ENCODE measurements at places on chromosomes 6 and 20. TPM values are rescaled to one million over a fixed set of nuclear protein-coding genes. Genes with fewer than 3 reads are reported as not detected.

DNA sequence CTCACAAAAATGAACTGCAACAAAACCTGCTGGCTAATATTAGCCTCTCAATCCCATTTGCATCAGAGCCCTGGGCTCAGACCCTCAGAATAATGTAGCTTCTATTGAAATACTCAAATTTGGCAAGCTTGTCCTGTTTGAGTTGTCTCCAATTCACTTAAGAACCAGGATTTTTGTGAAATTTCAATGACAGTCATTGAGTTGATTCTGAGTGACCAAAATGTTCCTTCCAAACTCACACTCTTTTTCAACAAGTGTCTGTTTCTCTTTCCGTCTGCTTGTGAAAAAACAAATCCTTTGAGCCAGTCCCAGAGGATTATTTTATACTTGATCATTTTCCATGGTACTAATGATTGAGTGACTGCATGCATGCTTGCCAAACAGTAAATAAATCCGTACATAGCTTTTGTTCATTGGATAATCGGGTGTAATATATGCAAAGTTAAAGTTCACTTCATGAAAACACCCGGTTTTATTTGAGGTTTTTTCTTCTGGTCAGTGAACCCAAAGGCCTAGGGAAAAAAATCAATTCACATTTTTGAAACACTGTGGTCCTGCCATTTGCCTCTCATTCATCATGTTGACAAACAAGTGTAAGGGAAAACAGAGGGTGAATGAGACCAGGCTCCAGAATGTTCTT is 16.4 kb upstream of the SLC22A2 start:
- H3K27me3 ChIP-seq, result no peaks in the 10 kb centered on the region
- DNase-seq, result no peak
- H3K36me3 ChIP-seq, result no peaks in the 10 kb centered on the region
- no peak overlapping the region for H3K4me3 ChIP-seq
- H3K4me1 ChIP-seq, result no peaks in the 10 kb centered on the region

The EYA4 gene
- total RNA-seq, result not detected

DNA sequence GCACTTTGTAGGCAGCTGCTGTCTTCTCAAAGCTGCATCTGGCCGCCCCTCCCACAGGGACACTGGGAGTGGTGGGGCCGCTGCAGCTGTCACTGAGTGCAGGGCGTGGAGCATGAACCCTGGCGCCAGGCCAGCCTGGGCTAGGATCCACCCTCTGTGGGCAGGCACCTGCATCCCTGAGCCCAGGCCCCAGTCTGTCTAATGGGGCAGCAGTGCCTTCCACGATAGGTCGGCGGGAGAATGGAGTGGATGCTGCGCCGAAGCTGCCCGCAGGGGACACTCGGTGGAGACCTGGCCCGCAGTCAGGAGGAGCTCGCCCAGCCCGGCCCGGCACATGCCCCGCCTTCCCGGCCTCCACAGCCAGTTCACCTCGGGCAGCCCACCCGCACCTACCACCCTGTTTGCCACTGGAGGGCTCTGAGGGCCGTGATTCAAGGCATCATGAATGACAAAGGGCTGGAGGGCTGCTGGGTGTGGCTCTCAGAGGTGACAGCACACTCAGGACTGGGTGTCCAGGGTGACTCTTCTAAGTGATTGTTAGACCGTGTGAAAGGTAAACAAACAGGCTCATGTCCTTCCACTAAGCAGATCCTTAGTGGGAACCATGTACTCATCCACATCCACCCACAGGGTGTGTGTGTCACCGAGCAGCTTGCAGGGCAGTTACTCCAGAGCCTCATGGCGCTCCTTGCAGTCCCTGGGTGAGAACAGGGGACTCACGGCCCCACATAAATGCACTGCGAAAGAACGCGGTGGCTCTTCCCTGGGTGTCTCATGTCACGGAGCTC is 133.9 kb downstream of the AGPAT4 start:
- DNase-seq, result peak; percentile 88
- H3K27ac ChIP-seq, result no peak overlapping the region
- no peak overlapping the region for H3K4me3 ChIP-seq

The SLCO4A1 gene
- 18.7 TPM for total RNA-seq

DNA sequence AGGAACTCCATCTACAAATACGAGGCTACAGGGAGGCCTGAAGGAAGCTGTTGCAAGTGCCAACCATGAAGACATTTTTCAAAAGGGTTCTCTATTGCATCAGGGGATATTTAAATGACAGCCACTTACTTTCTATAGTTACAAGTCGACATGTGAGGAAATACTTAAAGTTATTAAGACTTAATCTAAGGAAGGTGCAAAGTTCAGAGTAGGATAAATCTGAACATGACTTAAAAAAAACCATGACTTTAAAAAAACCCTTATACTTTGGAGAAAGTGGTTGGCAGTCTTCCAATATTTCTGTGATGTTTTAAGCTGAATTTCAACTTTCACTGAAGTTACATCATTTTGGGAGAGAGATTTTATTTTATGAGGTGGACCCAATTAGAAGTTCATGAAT is 56.3 kb upstream of the EMILIN3 start:
- H3K4me3 ChIP-seq, result no peak overlapping the region
- no peaks in the 10 kb centered on the region for H3K27me3 ChIP-seq
- H3K27ac ChIP-seq, result no peak overlapping the region
- peaks cover 17% of the 10 kb centered on the region for H3K36me3 ChIP-seq
- no peak for DNase-seq
- H3K4me1 ChIP-seq, result peaks cover 19% of the 10 kb centered on the region

DNA sequence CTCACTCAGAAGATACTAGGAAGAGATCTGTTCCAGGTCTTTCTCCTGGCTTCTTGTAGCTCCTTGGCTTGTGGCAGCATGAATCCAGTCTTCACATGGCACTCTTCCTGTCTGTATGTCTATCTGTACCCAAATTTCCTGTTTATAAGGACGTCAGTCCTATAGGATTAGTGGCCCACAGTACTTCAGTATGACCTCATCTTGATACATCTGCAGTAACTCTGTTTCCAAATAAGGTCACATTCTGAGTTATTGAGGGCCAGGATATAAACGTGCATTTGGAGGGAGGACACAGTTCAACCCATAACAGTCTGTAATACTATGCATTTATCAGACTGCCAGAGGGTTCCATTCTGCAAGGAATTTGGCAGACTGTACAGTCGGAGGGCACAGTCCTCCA is 57.6 kb upstream of the DYNLRB1 start:
- no peak for DNase-seq
- no peaks in the 10 kb centered on the region for H3K4me1 ChIP-seq
- peaks cover 5% of the 10 kb centered on the region for H3K36me3 ChIP-seq
- H3K27me3 ChIP-seq, result no peaks in the 10 kb centered on the region
- H3K4me3 ChIP-seq, result no peak overlapping the region
- H3K27ac ChIP-seq, result no peak overlapping the region

The JPH2 gene
- 10.5 TPM for total RNA-seq

The LY6G6D gene
- total RNA-seq, result not detected

GRCh38 chr20:43550456-43550855 is 8.4 kb upstream of the SGK2 start:
- 0 out of 2 replicates have a peak, but pooled peaks cover 2% of the 10 kb centered on the region for H3K36me3 ChIP-seq
- H3K27me3 ChIP-seq, result no peaks in the 10 kb centered on the region
- DNase-seq, result no peak
- H3K4me3 ChIP-seq, result no peak overlapping the region

DNA sequence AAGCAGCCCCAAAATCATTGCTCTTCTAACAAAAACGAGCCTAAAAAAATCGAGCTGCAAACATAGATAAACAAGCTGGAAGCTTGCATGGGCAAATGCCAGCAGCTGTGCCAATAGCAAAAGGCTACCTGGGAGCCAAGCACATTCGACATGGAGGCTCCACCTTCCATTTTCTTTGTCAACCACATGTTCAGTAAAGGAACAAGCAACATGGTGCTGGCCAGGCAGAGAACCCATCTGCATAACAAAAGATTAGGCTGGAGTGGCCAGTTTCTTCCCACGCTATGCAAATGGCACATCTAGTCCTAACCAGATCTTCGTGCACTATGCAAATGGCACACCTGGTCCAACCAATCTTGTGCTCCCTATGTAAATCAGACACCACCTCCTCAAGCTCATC is 110.5 kb downstream of the KIF16B start:
- no peak for DNase-seq
- peaks cover 44% of the 10 kb centered on the region for H3K4me1 ChIP-seq
- no peak overlapping the region for H3K27ac ChIP-seq
- 0 out of 2 replicates have a peak, but pooled peaks cover 1% of the 10 kb centered on the region for H3K36me3 ChIP-seq
- no peaks in the 10 kb centered on the region for H3K27me3 ChIP-seq
- H3K4me3 ChIP-seq, result no peak overlapping the region

DNA sequence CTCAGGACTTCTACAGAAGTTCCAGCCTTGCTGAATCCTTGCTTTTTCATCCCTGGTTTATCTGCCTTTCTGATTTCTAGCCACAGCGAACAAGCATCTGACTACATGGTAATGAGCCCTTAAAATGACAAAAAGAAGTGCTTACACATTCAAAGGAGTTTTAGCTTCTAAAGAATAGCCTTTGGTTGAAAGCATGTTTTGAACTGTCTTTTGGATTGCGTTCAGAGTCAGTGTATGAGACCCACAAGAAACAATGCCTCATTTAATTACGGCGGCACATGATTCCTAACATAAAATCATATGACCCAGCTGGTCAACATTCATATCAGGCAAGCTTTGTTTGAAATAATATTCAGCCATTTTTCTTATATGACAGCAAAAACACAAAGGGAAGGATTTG is 784.2 kb downstream of the KIF16B start:
- no peak overlapping the region for H3K4me3 ChIP-seq
- no peak for DNase-seq
- H3K27ac ChIP-seq, result no peak overlapping the region
- H3K27me3 ChIP-seq, result no peaks in the 10 kb centered on the region
- no peaks in the 10 kb centered on the region for H3K4me1 ChIP-seq

DNA sequence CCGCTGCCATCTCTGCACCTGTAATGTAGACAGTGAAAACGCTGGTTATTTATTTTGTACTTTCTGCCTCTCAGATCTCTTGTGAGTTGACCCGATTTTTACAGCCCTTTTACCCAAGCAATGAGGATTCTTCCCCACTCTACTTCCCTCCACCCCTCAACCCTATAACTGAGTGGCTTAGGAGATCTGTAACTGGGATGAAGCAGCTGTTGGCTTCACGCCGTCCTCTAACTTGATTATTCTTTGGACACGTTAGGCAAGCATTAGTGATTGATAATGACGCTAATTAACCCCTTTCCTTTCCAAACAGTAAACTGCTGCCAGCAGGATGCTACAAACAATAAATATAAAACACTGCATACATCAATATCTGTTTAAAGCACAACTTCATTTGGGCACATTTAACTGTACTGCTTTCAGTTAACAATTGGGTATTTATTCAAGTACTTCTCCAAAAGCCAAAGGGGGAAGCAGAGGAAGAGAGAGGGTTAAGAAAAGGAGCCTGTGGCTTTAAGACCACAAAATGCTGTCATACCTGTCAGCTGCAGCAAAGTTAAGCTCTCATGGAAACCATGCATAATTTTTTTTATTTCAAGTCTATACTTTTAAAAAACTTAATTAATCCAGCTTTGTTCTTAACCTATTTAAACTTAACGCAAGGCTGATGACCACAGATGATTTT is 21.2 kb downstream of the TFAP2A start:
- no peaks in the 10 kb centered on the region for H3K27me3 ChIP-seq
- no peak overlapping the region for H3K27ac ChIP-seq
- no peaks in the 10 kb centered on the region for H3K4me1 ChIP-seq
- no peaks in the 10 kb centered on the region for H3K36me3 ChIP-seq
- H3K4me3 ChIP-seq, result no peak overlapping the region

- no peak for DNase-seq
- no peak overlapping the region for H3K27ac ChIP-seq
- no peaks in the 10 kb centered on the region for H3K36me3 ChIP-seq
- H3K4me1 ChIP-seq, result no peaks in the 10 kb centered on the region
- H3K4me3 ChIP-seq, result no peak overlapping the region
- H3K27me3 ChIP-seq, result no peaks in the 10 kb centered on the region
Observed at GRCh38 chr20:12482661-12483060, 526.1 kb upstream of the SPTLC3 start.

DNA sequence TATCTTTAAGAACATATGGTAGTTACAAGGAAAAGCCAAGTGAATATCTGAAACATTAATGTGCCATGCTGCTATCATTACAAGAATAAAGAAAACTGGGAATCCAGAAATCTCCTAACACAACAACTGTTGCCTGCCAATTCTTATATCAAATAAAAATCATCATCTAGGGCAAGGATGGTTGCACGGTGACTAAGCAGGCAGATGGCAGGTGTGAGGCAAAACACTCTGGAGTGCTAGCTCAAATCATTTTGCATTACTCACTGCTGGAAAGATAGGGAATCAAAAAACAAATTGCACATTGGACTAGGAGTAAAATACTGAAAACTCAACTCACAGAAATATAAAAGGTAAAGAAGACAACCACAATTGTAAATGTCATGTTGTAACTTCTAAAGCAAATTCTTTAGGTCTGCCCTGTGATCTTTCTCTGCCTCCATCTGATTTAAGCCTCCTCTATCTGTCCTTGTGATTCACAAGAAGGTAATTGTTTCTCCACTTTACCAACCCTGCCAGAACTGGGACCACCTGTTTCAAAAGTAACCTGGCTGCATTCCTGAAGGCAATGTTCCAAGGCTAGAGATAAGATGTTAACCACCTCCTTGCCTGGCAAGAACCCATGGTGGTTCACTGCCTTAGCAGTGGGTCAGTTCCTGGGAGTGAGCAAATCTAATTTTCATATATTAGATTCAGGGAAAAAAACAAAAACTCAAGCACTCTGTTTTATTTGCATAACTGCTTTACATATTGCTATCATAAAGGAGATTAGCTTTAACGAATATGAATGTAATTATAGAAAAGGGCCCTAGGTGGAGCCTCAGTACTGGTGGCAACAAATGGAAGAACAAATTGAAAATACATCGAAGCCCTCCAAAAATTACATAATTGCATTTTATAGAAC is 33.1 kb upstream of the LCA5 start:
- H3K27ac ChIP-seq, result peak overlapping the region; percentile 88
- peaks cover 69% of the 10 kb centered on the region for H3K4me1 ChIP-seq
- peak; percentile 94 for DNase-seq
- no peaks in the 10 kb centered on the region for H3K36me3 ChIP-seq
- peak overlapping the region; percentile 16 for H3K4me3 ChIP-seq

DNA sequence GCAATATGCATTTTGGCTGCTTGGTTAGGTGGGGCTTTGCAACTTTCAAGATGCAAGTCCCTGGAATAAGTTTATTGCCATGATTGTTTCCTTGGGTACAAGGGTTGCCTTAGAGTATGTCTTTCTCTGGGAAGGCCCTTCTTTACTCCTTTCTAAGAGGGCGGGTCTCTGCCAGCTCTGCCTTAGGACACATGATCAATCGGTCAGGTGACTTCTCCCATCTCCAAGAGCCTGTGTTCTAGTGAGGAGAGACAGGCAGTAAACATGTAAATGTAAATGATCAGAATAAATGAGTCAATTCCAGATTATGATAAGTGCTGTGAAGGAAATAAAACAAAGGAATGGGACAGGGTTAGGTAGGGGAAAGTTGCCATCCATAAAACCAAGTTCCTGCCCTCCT is 43.2 kb upstream of the BCAS1 start:
- no peaks in the 10 kb centered on the region for H3K36me3 ChIP-seq
- H3K4me1 ChIP-seq, result no peaks in the 10 kb centered on the region
- H3K27ac ChIP-seq, result no peak overlapping the region
- no peak for DNase-seq
- H3K27me3 ChIP-seq, result no peaks in the 10 kb centered on the region

All from Caco-2 (cell line).